Placental epithelial cell (primary cell): ENCODE measurements at places on chromosomes 5 and 9. TPM values are rescaled to one million over a fixed set of nuclear protein-coding genes. Genes with fewer than 3 reads are reported as not detected.

Gene PCA3
- total RNA-seq, result 0.39 TPM in 1 of 2 replicates, not detected in the other

Gene ETF1
- 51.4 and 94.9 TPM in 2 replicates for total RNA-seq

Gene CER1
- not detected in 2 replicates for total RNA-seq

Gene FBLL1
- total RNA-seq, result 0.33 and 0.79 TPM in 2 replicates

Gene DRD1
- total RNA-seq, result not detected in 2 replicates

Gene HCN1
- under 0.01 TPM in 1 of 2 replicates, not detected in the other for total RNA-seq

Gene SCGB3A2
- total RNA-seq, result 1.2 TPM in 1 of 2 replicates, not detected in the other

Gene EQTN
- 0.22 and 0.39 TPM in 2 replicates for total RNA-seq

Gene EFNA5
- 13.6 and 34.2 TPM in 2 replicates for total RNA-seq

Gene CCNO
- total RNA-seq, result 0.33 TPM in 1 of 2 replicates, not detected in the other

Gene S100Z
- not detected in 2 replicates for total RNA-seq
